Cardiac fibroblast (primary cell): ENCODE measurements at places on chromosomes 7 and 10.

- DNase-seq = no peak
These were observed 146.1 kb downstream of the MAGI2 start for GRCh38 chr7:79307376-79307775.

DNA sequence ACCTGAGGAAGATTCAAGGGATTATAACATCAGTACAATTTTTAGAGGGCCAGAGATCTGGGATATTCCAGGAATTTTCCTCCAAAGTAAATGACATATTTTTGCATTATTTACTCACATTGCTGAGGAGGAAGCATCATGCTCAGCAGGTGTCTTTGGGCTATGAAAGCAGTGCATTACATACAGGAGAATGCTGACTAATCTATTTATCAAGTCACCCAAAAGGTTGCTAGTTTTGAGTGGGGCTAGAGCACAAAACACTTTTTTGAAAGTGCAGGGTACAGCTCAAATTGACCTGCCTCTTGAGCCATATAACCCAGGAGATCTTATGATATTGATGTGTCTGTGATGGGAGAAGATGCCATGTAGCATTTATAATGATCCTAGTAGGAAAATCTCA lies 603.1 kb downstream of the POM121L12 start:
- DNase-seq = no peak

DNA sequence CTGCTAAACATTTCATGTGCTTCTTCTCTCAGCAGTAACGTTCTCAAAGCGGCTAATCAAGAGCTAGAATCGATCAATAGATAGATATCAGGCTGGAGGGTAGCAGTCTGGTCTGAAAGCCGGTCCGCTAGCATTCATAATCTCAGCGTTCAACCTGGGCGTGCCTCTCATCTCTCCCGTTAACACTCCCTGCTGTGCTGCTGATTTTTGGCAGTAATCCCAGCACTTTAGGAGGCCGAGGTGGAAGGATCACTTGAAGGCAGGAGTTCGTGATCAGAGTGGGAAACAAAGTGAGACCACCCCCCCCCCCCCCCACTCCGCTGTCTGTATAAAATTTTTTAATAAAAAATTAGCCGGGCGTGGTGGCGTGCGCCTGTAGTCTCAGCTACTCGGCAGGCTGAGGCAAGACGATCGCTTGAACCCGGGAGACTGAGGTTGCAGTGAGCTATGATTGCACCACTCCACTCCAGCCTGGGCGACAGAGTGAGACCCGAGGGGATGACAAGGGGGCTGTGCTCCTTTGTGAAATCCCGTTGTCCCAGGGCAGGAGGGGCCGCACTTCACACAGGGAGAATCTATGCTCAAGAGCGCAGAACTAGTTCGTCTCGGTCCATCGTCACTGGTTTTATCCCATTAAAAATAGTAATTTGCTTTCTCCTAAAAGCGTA lies 624 bp upstream of the CEP55 start:
- DNase-seq = peak; percentile 51

DNA sequence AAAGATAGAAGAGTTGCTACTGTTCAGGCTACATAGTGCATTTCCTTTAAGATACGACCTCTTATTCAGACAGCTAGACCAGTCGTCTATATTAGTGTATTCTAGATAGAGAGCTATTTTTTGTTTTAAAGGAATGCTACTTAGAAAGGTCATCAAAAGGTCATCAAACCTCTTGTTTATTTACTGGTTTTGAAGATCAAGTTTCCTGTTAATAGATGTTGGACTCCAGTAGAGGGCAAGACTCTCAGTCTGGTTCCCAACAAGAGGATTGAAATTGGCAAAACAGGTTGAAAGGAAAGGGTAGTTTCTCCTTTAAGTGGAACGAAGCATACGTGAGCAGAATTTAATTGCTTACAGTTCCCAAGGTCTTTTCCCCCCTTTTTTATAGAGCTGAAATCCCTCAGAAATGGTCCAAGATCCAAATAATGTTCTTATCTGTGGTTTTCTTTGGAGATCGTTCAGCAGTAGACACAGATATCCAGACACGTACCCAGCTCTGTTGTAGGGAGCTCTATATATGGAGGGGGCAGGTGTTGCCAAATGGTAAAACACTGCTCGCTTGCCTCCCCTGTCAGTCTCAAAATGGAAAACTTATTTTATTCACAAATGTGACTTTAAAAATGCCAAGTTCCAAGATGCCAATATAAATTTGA lies 37.2 kb downstream of the BAMBI start:
- DNase-seq = no peak

- no peak for DNase-seq
These were observed 44.0 kb downstream of the CCDC7 start for GRCh38 chr10:32489901-32490300.

DNA sequence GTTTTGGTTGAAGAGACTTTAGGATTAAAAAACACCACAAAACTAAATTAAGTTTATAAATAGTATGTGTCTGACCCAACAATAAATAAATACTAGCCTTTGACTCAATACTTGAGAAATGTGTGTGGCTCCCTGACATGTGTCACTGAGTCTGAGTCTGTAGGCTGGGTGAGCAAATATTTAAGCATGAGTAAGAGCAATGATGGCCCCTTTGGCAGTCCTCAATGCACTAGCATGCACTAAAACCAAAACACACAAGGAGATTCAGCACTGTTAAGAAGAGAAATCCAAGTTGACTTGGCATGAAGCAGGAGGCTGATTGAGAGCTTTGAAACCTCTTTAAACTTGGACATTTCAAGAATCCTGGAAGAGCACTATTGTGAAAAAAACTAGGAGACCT lies 37.1 kb downstream of the CCDC71L start:
- peak; percentile 85 for DNase-seq

- DNase-seq = no peak
These were observed 74.9 kb upstream of the PRPS1L1 start for GRCh38 chr7:18102576-18102975.

DNA sequence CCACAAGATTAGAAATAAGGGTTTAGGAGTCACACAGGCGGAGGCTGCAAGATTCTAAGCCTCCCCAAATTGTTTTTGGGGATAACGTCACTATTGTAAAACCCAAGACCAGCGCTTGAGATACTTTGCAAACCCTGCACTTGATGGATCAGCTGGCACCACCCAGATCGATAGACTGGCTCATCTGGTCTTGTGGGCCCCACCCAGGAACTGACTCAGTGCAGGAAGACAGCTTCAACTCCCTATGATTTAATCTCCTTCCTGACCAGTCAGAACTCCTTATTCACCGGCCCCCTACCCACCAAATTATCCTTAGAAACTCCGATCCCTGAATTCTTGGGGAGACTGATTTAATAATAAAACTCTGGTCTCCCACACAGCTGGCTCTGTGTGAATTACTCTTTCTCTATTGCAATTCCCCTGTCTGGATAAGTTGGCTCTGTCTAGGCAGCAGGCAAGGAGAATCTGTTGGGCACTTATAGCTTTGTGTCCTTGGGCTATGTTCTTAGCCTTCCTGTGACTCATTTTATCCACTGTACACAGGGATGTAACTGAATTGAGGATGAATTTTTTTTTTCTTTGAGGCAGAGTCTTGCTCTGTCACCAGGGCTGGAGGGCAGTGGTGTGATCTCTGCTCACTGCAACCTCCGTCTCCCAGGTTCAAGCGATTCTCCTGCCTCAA lies 64.4 kb upstream of the CARD11 start:
- DNase-seq = no peak

GRCh38 chr10:44297963-44298362 lies 86.9 kb downstream of the CXCL12 start:
- DNase-seq = no peak

DNA sequence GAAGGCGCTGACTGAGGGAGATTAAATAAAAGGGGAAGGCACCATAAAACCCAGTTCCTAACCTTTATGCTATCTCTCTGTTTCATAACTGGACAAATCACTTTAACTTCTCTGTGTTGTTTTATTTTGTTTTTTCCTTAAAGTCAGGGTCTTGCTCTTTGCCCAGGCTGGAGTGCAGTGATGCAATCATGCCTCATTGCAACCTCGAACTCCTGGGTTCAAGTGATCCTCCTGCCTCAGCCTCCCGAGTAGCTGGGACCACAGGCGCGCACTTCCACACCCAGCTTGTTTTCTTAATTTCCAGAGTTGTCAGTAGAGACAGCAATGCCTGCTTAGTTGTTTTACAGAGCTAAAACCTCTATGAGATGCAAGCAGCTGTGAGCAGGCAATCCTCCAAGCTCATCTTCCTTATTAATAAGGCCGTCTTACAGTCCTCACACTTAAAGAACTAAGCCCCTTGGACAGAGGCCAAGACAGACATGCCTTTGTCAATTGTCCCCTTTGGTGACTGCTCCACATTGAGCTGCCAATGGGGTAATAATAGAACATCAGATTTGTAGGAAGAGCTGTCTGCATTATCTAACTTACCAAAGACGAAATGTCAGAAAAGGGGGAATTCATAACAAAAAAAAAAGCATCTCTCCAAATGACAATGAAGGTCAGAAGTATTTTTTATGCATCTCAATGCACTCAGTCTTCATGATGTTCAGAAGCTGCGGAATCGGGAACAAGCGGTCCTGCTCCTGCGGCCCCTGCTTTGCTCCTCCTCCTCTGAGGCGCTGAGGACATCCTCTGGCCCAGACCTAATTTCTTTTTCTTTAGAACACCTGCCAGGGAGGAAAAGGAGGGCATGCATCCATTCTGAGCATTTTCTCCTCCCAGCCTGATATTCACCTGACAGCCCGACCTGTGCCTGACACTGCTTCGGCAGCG lies 62.7 kb upstream of the RNF32 start:
- no peak for DNase-seq

DNA sequence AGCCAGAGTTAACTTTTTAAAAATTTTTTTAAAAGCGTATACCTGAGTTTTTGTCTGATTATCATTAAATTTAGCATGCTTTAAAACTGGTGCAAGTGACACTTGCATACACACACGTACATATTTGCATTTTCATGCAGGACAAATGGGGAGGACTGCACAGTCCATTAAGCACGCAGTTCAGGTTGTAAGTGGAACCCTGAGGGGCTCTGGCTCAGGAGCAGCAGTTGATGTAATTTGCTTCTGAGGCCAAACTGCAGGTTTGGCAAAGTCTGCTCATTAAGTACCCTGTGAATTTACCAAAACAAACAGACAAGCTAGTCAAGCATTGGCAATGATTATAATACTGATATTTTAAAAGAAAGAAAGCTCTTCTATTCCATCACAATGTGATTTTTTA lies 215.8 kb upstream of the PFKP start:
- no peak for DNase-seq

DNA sequence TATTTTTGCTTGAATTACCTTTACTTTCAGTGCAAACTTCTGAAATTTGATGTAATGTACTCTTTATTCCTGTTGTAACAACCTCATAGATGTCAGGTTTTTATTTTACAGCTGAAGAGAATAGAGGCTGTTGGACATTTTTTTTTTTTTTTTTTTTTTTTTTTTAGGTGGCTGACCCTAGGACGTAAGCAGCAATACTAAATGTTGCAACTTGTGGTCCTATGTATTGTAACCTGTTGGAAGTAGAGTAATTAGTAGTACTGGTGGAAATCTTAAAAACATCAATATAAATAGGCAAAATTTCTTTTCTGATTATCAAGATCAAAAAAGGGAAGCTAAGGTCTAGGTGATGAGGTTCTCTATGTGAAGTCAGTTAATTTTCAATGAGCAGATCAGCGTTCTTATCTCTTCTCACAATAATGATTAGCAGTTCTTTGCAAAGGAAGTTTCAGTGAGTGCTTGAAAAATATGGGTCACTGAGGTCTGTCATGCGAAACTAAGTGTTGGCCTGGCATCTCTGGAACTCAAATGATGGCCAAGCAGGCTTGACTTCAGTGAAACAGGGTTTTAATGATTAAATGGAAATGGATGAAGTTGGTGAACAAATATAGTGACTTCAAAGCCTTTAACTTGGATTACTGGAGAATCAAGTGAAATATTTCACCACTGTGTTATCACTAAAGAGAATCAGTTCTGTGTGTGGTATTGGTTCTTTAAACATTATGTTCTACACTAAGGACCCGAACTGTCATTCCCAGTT lies 42.7 kb downstream of the BICC1 start:
- no peak for DNase-seq

DNA sequence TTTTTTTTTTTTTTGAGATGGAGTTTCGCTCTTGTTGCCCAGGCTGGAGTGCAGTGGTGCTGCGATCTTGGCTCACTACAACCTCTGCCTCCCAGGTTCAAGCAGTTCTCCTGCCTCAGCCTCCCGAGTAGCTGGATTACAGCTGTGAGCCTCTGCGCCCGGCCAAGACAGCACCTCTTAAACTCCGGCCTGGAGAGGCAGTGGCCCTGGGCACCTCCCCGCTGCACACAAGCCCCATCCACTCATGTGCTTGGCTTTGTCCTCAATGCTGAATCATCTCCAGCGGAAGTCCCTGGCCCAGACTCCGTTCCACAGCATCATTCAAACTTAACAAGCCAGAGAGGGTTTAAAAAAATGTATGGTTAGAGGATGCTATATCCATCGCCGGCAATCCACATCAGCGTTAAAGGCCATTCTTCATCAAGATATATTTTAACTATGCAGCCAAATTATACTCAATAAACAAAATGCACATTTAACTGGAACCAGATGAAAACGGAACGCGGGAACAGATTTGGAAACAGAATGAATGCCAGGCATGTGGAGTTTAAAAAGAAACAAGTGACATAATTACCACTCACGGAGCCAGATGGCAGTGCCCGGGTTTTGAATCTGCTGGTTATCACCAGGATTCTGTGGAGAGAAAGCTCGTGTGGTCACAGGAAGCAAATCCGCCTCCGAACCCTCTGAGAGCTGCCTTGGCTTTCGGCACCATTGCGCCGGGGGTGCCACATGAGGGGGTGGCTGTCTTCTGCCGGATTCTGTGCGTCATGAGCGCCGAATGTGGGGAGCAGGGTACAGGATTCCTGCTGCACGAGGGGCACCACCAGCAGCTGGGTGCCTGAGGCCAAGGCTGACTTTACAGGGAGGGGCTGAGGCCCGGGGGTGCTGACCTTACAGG lies 45.6 kb upstream of the CFAP46 start:
- peak; percentile 59 for DNase-seq

DNA sequence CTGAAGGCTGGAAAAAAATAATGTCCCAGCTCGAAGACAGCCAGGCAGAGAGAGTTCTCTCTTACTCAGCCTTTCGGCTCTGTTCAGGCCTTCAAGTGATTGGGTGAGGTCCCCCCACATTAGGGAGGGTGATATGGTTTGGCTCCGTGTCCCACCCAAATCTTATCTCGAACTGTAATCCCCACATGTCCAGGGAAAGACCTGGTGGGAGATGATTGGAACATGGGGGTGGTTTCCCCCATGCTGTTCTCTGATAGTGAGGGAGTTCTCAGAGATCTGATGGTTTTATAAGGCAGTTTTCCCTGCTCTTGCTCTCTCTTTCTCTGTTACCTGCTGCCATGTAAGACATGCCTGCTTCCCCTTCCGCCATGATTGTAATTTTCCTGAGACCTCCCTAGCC lies 36.6 kb upstream of the LEP start:
- no peak for DNase-seq
